ENCODE measurements at places on chromosomes 12 and 14. TPM values are rescaled to one million over a fixed set of nuclear protein-coding genes. Genes with fewer than 3 reads are reported as not detected.
A peak's percentile ranks its signal among the peaks of the same experiment; 100 is the strongest.

DNA sequence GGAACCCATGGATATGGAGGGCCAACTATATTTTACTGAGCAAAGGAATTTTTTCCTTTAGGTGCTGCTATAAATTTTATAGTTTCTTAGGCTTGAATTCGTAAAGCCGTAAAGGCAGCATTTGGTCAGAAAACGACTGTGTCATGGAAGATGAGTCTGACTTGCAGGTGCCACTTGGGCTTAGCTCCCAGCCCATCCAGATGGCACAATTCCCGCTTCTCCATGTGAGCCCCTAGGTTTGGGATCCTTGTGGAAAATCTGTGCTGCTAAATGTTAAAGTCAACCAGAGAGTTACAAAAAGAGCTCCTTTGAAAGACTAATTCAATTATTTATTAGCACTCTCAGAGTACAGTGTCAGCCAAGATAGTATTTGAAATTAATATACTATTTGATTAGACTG lies 120.1 kb upstream of the NPAS3 start:
- H3K4me3 ChIP-seq, result no peak overlapping the region
- H3K36me3 ChIP-seq, result no peaks in the 10 kb centered on the region
- no peaks in the 10 kb centered on the region for H3K4me1 ChIP-seq

DNA sequence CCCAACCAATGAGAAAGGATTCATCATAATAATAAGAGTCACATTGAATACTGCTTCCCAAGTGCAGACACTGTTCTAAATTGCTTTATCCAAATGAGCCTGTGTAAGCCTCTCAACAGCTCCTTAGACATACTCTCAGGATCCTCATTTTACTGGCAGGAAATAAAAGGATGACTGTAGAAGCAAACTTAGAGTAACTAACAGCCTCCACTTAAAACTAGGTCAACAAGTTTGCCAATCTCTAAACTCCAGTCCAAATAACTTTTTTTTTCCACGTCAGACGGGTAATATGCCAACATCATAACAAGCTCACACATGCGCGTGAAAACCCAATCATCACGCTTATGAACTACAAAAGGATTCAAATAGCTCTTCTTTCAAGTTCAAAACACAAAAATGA lies 15.3 kb upstream of the DPF3 start:
- H3K27me3 ChIP-seq, result no peaks in the 10 kb centered on the region
- H3K4me3 ChIP-seq, result no peak overlapping the region
- H3K36me3 ChIP-seq, result no peaks in the 10 kb centered on the region
- H3K4me1 ChIP-seq, result no peaks in the 10 kb centered on the region

- H3K36me3 ChIP-seq, result no peaks in the 10 kb centered on the region
- no peaks in the 10 kb centered on the region for H3K4me1 ChIP-seq
- no peak for DNase-seq
- H3K4me3 ChIP-seq, result no peak overlapping the region
Observed at GRCh38 chr12:64993461-64993860, 127.6 kb downstream of the WIF1 start.

DNA sequence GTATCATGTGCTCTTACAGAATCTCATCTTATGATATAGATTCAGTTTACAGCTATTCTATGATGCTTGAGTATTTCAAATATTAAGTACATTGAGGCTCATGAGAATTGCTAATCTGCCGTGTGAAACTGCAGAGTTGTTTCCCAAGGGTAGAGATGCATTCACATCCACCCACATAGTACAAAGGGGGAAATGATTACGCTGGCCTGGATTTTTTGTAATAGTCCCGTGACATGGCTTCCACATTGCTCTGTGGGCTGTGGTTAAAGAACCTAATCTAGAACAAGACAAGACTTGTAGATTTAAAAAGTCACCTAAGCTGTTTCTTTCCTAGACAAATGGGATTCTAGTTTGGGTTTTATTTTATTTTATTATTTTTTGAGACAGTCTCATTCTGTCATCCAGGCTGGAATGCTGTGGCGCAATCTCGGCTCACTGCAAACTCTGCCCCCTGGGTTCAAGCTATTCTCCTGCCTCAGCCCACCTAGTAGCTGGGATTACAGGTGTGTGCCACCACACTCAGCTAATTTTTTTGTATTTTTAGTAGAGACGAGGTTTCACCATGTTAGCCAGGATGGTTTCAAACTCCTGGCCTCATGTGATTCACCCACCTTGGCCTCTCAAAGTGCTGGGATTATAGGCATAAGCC lies 13.0 kb upstream of the RIOX1 start:
- no peak for DNase-seq
- no peak overlapping the region for H3K4me3 ChIP-seq
- no peaks in the 10 kb centered on the region for H3K4me1 ChIP-seq
- no peak overlapping the region for H3K27ac ChIP-seq

The NR1H4 gene
- not detected for total RNA-seq

DNA sequence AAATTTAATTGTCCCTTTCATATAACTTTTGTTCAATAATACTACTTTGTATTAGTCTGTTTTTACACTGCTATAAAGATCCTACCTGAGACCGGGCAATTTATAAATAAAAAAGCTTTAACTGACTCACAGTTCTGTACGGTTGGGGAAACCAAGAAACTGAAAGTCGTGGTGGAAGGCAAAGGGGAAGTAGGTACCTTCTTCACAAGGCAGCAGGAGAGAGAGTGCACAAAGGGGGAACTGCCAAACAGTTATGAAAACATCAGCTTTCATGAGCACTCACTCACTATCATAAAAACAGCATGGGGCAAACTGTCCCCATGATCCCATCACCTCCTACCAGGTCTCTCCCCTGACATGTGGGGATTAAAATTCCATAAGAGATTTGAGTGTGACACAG lies 1069.0 kb downstream of the FSCB start:
- no peak for DNase-seq
- H3K4me1 ChIP-seq, result no peaks in the 10 kb centered on the region
- H3K27ac ChIP-seq, result no peak overlapping the region
- no peaks in the 10 kb centered on the region for H3K27me3 ChIP-seq
- H3K4me3 ChIP-seq, result no peak overlapping the region

DNA sequence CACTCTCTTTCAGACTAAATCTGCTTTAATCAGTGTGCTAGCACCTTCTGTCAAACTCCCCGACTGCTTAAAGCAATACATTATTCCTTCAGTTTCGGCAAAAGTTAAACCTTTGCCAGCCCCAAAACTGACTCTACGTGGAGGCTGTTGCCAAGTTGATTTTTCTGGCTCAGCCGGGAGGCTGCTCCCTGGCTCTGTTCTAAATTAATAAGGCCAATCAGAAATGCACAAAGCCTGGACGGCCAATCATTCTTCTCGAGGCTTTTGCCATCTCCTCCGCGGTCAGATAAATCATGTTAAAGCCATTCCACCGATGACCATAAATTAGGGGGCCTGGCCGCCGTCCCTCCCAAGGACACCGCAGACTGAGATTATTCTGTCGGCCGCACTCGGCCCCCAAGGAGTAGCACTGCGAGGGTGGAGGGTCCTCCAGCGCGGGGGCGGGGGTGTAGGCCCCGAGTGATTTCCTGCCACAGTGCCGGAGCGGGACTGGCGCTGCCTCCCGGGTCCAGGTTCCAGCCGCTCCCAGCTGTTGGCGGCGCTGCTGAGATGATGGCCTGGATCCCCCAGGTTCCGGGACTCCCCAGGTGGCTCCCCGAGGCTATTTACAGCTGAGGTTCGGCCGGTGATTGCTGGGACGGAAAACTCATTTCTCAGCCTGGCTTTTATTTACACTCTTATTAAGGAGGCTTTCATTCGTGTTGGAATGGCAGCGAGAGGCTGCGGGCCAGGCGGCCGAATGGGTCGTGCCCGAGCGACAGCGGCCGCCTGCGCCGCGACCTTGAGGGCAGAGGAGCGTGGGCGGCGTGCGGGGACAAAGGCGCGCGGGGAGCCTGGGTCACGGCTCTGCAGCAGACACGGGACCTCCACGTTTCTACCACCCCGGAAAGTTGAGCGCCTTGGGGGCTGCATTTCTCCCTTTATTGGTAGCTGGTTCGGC lies 165.1 kb downstream of the MON2 start:
- H3K27me3 ChIP-seq, result peaks cover 46% of the 10 kb centered on the region
- no peak for DNase-seq
- no peaks in the 10 kb centered on the region for H3K36me3 ChIP-seq
- H3K4me1 ChIP-seq, result peaks cover 14% of the 10 kb centered on the region
- no peak overlapping the region for H3K27ac ChIP-seq

GRCh38 chr14:74281069-74281468 lies 21.7 kb downstream of the ABCD4 start:
- DNase-seq, result no peak
- H3K4me1 ChIP-seq, result no peaks in the 10 kb centered on the region
- H3K36me3 ChIP-seq, result peaks cover 14% of the 10 kb centered on the region
- H3K4me3 ChIP-seq, result no peak overlapping the region
- H3K27ac ChIP-seq, result no peak overlapping the region

GRCh38 chr12:24948757-24949722 lies at the start of gene BCAT1:
Gene BCAT1 (minus strand): TSS chr12:24949101. CDS start chr12:24948932, 169 bp downstream.
- peak; percentile 46 for DNase-seq
- H3K4me1 ChIP-seq, result peaks cover 12% of the 10 kb centered on the region
- H3K27me3 ChIP-seq, result peaks cover 12% of the 10 kb centered on the region
- H3K4me3 ChIP-seq, result peak within 1 kb of the TSS; percentile 58
- no peak within 1 kb of the TSS for H3K27ac ChIP-seq

DNA sequence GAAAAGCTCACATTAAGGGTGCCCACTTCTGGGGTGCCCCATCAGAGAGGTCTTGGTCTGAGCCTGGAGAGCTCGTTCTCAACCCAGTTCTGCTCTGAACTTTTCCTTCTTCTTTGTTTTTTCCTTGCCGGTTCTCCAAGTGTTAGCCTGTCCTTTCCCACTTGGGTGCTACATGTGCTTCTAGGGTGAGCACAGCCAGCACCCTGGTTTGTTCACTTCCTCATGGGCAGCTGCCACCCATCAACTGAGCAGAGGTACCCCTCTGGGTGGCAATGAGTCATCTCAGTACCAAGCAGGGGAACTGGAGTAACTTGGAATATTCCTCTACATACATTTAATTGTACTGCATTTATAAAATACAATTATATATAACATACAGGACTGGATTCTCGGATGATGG lies 3.9 kb upstream of the SYNE3 start:
- no peak overlapping the region for H3K4me3 ChIP-seq

DNA sequence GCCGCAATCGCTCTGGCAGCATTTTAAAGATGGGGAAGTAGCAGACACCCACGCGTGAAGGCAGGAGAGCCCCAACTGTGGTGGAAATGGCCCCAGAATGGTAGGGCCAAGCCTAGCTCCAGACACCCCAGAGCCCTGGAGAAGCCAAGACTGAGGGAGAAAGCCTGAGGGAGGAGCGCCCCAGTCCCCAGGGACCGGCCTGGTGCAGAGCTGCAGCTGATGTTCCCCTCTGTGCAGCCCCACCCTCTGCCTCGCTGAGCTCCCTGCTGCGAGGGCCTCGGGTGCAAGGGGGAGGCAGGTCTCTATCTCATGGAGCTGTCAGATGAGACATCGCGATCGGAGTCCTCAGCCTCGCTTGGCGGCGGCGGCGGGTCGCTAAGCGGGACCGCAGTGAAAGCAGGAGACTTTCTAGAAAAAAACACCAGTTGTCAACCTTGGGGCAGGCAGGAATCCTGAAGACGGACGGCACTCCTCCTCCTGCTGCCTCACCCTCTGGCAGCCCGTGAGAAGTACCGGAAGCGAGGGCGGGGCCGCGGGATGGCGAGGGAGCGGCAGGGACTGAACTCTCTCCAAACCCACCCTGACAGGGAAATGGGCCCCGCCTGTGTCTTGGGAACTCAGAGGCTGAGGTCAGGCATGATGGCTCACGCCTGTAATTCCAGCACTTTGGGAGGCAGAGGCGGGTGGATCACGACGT lies 6.0 kb downstream of the GAPDH start:
- H3K4me3 ChIP-seq, result no peak overlapping the region
- H3K36me3 ChIP-seq, result peaks cover 52% of the 10 kb centered on the region
- no peak overlapping the region for H3K27ac ChIP-seq
- H3K27me3 ChIP-seq, result no peaks in the 10 kb centered on the region

GRCh38 chr12:116731801-116732200 lies 6.1 kb downstream of the SPRING1 start:
- H3K36me3 ChIP-seq, result peaks cover 14% of the 10 kb centered on the region
- H3K4me1 ChIP-seq, result peaks cover 7% of the 10 kb centered on the region

GRCh38 chr12:68789144-68789878 lies 18.7 kb upstream of the MDM2 start:
- DNase-seq, result no peak
- H3K36me3 ChIP-seq, result no peaks in the 10 kb centered on the region
- H3K27ac ChIP-seq, result no peak overlapping the region
- H3K4me1 ChIP-seq, result no peaks in the 10 kb centered on the region

The MANSC4 gene
- total RNA-seq, result not detected

DNA sequence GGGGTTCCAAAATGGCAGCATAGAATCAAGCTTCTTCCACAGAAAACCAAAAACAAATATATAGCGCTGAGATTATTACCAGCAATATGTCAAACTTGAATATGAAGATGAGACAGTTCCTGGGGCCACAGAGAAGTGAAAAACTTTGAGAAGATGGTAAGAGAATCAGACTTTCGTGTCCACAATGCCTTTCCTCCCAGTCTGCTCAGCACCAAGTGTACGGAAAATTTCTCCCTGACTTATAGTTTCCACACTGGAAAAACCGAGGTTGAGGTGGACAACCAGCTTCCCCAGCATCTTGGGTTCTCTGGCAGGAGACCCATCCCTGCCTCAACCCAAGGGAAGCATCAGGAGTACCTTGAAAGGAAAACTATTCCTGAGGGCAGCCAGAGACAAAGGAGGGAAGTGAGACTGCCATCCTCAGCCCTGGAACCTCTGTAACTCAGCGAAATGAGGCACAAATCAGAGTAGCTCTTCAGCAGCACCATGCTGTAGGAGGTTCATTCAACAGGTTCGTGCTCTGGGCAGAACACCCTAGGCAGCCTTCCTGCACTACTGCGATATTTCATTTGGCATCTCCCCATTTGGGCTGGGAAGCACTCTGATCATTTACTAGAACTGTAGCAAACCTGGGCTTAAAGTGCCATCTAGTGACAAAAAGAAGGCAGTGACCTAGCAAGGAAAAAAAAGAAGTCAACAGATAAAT lies 52.4 kb upstream of the CAPRIN2 start:
- no peaks in the 10 kb centered on the region for H3K36me3 ChIP-seq
- no peak overlapping the region for H3K4me3 ChIP-seq
- H3K4me1 ChIP-seq, result peaks cover 2% of the 10 kb centered on the region
- DNase-seq, result no peak
- no peaks in the 10 kb centered on the region for H3K27me3 ChIP-seq

DNA sequence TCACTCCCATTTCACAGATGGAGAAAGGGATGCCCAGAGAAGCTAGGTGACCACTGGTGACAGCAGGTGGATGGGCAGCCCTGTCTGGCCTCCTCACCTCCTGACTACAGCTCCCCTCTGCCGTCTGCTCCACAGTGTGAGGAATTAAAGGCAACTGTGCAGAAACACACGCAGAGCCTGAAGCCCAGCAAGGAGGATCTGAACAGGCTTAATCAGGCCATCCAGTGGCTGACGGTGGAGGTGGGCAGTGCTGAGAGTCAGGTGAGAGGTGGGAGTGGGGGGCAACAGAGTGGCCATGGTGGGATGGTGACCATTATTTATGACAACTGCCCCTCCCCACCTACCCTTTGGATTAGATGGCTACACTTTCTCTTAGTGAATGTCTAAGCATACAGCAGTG lies 1.2 kb downstream of the KRT86 start:
- H3K4me1 ChIP-seq, result peaks cover 9% of the 10 kb centered on the region
- H3K27ac ChIP-seq, result no peak overlapping the region
- DNase-seq, result no peak
- no peak overlapping the region for H3K4me3 ChIP-seq
- H3K27me3 ChIP-seq, result peaks cover 4% of the 10 kb centered on the region

The TDG gene
- total RNA-seq, result 28.2 TPM

- no peak for DNase-seq
- no peak overlapping the region for H3K27ac ChIP-seq
- H3K4me1 ChIP-seq, result no peaks in the 10 kb centered on the region
- no peaks in the 10 kb centered on the region for H3K36me3 ChIP-seq
- no peak overlapping the region for H3K4me3 ChIP-seq
Observed at GRCh38 chr12:107554941-107555340, 130.7 kb upstream of the PWP1 start.

Data from natural killer cell (primary cell).